Stimulated activated CD4-positive, alpha-beta T cell treated with anti-CD3 and anti-CD28 coated beads, Interleukin-1b, Interleukin-23, amount 100 ng/mL, for 24 hours (primary cell): ENCODE measurements at places on chromosomes 7 and 10.

DNA sequence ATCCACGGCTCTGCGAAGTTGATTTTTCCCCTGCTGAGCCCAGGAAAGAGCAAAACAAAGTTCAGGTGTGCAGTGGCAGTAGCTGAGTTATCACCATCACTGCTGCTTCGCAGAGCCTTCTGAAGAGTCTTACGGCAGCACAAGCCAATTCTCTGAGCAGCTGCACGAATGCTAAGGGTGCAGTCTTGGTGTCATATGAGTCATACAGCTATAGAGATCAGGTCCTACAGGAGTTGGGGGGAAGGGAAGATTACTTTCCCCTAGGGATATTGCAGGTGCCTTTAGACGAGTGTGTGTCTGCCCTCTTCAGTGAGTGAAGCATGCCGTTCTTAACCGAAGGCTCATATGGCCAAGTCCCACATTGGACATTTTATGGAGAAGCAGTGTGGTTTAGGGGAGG lies 227.8 kb downstream of the CELF2 start:
- DNase-seq, result no peak

DNA sequence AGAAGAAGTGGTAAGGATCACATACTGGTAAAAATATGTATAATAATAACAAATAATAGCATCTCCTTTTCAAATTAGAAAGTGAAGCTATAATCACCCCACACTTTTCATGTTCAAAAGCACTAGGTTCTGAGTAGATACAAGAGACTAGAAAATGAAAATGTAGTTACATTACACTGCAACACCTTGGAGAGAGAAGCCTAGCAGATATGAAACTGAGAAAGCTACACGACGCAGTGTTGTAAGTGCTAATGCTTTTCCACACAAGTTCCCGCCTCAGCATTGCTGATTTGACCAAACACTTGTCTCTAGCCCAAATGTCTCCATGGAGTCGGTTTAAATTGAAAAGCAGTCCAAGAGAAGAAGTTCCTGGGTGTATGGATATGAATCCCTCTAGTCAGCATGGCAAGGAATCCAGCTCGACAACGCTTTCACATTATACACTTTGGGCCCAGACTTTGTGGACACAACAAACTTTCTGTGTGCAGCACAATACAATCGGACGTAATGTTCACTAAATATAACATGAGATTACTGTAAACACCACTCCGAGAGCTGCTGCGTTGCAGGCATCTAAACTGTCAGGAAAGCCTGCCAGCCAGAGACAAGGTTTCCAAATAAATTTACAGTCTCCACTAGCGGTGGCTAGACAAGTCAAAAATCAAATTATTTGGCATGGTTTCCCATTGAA lies 1.7 kb downstream of the PDE1C start:
- DNase-seq, result no peak

GRCh38 chr10:34380856-34381255 lies 434.2 kb downstream of the PARD3 start:
- DNase-seq, result no peak

- no peak for DNase-seq
These were observed 124.1 kb downstream of the CAMK1D start for GRCh38 chr10:12473491-12473890.

DNA sequence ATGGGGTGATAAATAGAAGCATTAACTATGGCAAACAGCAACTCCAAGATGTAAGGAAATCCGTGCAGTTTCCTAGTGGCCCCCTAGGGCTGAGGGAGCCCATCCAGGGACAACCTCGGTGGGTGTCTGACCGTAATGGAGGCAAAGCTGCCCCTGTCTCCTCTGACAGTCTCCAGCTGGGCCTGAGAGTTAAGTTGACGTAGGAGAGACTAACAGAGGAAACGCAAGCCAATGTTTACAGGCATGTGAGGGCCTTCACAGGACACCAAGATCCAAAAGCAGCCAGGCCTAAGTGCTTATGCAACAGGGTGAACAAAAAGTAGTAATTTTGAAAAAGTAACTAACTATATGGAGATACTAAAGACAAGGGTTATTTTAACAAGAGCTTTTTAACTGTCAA lies 330.0 kb upstream of the C7orf33 start:
- no peak for DNase-seq

- no peak for DNase-seq
These were observed 73.5 kb upstream of the VIPR2 start for GRCh38 chr7:159218170-159218569.
